ENCODE measurements at places on chromosomes 5 and 9.

GRCh38 chr5:96873449-96873848, 2.9 kb upstream of the ERAP2 start:
- DNase-seq, result no peak

DNA sequence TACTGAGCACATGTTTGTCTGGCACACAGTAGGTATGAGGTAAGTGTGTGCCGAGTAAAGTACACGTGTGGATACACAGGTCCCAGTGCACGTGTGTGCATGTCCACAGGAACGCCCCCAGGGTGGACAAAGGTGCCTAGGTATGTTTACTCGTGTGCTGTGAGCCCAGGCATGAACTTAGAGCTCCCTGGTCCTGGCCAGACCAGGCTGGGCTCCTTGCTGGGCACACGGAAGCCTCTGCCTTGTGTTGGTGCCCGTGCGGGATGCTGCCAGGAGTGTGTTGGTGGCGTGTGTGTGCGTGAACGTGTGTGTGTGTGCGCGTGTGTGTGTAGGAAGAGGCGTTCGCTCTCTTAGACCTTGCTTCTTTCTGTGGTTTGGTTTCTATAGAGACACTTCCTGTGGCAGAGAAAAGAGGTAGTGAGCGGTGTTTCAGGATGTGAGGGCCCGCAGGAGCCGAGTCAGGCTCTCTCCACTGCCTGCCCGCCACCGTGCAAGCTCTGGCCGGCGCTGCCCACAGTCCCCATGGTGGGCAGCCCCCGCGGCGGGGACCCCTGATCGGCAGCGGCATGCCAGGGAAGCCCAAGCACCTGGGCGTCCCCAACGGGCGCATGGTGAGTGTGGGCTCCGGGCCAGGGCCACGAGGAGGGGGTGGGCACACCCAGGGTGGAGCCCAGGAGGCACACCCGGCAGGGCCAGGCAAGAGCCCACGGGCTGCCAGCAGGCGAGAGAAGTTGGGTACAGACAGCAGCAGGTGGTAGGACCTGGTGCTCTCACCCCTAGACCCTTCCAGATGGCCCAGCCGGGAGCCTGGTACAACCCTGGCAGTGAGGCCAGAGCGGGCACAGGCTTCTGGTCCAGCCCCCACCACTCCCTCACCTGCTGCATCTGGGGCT, at the start of gene RGS14:
Gene RGS14, plus strand, starts transcription at position 466 of the 893 bp plus-strand sequence. Its CDS starts 101 bp downstream, at position 567.
- no peak for DNase-seq

DNA sequence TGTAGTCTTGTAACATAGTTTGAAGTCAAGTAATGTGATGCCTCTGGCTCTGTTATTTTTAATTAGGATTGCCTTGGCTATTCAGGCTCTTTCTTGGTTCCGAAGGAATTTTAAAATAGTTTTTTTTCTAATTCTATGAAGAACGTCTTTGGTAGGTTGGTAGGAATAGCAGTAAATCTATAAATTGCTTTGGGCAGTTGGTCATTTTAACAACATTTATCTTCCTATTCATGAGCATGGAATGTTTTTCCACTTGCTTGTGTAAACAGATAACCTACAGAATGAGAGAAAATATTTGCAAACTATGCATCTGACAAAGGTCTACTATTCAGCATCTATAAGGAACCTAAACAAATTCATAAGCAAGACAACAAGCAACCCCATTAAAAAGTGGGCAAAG, 173.2 kb upstream of the TRPC7 start:
- no peak for DNase-seq

GRCh38 chr5:140372971-140373487, 13.0 kb downstream of the SLC4A9 start:
- DNase-seq, result peak; percentile 64

DNA sequence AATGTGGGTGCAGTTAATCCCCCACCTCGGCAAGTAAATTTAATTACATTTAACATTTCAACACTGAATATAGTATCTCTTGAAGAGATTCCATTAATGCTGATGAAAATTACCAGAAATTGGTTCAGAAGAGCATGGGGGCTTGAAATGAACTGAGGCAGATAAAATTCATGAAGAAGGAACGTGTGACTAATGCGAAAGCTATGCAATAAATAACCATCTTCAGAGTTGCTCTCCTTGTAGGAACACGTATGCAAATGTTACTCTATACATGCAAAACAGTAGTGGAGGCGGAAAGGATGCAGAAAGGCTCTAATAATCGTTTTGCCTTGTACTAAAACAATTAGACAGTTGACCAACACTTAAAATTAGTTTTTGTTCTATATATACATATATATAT, 320.2 kb downstream of the CTNND2 start:
- no peak for DNase-seq

GRCh38 chr5:125411071-125411743, 664.8 kb upstream of the ZNF608 start:
- no peak for DNase-seq

GRCh38 chr9:111037708-111038330, 451 bp downstream of the LPAR1 start:
- DNase-seq, result peak; percentile 47

GRCh38 chr9:127308652-127309434, 44.3 kb downstream of the GARNL3 start:
- DNase-seq, result no peak

DNA sequence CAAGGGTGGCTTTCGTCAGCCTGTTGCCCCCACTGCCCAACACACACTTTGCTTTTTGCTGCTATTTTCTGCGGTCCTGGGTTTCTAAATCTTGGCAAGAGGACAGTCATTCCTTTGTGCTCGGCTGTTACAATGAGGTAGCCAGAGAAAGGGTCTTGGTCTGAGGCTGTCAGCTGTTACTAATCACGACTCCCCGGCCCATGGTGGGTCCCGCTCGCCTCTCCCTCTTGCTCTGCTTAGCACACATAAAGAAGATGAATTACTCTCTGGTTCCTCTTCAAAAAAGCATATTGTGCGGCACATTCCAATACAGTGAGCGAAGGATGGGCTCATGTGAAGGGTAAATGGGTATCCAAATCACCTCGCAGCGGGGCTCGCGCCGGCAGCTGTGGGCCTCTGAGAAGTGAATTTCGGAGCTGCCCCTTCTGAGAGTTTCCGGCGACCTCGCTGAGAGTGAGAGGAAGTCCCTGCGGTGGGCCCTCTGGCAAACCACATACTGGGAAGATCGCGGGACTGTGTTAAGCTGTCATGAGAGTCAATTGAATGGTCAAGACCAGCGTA, 56.0 kb downstream of the SLC1A3 start:
- DNase-seq, result no peak

DNA sequence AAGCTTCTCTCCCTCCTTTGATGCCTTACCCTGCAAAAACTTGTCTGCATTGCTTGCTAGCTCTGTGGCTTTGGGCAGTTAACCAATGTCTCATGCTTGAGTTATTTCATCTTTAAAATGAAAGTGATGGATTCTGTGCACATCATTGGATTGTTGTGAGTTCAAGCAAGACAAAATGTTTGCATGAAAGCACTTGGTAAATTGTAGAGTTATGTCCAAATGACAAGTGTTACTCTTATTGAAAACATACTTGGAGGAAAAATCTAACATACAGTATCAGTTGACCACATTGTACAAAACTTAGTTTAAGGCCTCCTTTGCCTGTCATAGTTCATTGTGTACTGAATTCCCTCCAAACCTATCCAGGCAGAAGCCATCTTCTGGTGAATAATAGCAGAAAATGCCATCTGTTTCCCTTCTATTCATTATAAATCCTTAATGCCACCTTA, 30.0 kb downstream of the TGFBR1 start:
- no peak for DNase-seq

DNA sequence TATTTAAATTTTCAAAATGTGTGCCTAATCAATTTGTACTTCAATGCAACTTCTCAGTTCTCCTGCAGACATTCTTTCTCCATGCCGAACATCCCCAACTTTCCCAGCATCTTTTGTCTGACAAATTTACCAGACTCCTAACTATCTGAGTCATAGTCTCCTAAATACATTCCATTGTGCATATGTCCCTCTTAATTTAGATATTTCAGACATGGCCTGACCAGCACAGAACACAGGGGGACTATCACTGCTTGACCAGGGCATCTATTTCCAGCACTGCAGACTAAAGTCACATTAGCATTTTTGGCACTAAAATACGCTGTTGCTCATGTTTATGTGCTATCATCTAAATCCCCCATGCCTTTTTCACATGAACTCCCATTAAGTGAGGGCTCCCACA, 71.9 kb downstream of the ITGA1 start:
- no peak for DNase-seq

- no peak for DNase-seq
Measured at GRCh38 chr5:66897356-66897755, 299.2 kb downstream of the CD180 start.

DNA sequence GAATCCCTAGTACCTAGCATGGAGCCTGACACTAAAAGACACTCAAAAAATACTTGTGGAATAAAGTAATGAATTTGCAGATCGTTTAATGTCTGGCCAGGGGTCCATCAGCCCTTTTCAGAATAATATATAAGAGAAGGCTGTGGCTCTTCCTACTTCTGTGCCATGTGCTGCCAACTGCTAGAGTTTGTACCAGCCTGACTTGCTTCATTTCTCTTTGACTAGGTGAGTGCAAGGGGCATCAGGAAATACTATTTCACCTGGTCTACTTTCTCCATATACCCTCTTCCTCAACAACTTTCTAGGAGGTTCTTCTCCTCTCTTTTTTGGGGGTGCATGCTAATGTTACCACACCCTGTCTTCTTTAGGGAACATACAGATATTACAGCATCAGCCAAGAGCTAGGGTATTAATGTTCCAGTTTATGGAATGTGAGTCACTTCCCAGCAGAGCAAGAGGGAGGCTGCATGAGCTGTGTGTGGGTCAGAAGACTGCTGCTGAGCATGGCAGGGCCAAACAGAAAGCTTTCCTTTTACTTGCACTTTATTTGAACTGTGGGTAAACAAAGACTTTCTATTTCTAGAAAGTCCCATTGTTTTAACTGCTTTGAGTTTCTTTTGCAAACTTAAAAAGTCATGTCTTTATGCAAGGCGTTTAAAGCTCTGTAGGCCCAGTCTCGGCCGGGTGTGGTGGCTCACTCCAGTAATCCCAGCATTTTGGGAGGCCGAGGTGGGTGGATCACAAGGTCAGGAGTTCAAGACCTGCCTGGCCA, 158.9 kb downstream of the ADAMTSL1 start:
- no peak for DNase-seq

DNA sequence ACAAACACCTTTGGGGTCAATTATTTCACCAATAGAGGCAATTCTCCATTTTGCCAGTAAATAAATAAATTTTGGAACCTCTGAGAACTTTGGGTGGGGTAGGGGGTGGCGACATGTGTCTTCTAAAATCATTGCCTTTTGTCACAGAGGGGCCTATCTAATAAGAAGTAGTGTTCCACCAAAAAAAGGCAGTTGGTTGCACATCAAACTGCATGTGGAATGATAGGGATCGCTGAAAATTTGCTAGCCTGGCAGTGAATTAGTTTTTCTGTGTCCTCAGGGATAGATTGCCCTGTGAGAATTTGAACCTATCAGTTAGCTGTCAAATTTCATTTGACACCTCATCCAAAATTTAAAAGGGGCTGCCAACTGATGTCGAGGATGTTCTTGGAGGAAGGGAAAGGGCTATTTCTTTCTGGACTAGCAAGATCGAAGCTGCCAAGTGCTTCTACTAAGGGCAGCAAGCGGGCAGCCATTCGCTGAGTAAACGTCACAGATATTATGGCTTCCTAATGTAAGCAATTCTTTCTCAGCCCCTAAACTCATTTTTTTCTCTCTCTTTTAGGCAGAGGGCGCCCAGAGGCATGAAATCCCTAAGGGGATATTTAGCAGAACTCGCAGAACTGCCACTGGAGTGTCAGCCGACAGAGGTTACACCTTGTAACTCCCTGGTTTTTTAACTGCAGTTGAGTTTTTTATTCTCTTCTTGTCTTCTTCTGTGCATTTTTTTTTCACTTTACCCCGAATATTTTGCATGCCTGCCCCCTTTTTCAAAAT, 2208.1 kb upstream of the WWC1 start:
- no peak for DNase-seq

DNA sequence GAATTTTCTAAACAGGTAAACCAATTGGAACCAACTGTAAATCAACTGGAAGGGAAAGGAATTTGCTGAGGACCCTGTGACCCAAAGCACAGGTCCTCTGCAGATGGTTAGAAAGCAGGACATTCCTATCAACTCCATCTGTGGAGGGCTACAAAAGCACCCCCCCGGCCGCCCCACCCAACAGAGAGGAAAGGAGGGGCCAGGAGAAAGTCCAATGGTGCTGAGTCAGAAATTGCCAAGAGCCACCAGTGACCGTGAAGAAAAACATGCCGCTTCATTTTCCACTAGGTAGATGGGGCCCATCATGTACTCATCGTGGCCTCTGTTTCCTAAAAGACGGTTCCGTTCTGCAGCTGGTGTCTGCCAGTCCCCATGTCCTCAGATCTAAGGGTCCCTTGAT, 66.3 kb downstream of the RAPGEF1 start:
- DNase-seq, result no peak

GRCh38 chr9:14529629-14530028, 163.6 kb downstream of the ZDHHC21 start:
- DNase-seq, result no peak

DNA sequence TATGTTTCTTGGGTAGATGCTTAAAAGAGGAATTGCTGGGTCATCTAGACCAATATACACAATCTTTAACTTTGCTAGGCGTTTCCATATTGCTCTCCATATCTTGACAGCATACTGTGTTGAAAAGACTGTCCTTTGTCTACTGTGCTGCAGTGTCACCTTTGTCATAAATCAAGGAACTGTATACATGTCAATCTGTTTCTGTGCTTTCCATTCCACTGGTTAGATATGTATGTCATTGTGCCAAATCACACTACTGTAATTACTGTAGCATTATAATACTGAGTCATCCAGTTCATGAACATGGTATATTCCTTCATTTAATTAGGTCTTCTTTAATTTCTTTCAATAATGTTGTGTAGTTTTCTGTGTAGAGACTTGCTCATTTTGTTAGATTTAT, 149.7 kb upstream of the RASGRF2 start:
- DNase-seq, result no peak

DNA sequence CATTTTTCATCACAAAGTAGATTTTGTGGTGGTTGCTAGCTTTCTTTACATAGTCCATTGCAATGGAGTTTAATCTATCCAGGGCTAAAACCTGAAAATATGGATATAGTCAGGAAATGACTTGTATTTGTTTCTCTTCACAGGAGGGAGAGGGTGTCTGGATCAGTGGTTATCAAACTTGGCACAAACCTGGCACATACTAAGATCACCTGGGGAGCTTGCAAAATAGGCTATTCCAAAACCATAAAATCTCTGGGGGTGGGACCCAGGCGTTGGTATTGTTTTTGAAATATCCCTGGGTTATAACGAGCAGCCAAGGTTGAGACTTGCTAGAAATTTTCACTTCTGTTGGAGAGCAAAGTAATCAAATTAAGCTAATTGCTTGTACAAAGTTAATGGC, 179.9 kb downstream of the PCSK1 start:
- DNase-seq, result no peak

GRCh38 chr9:121359351-121360294, 10.4 kb downstream of the STOM start:
- DNase-seq, result no peak

- no peak for DNase-seq
Measured at GRCh38 chr5:153672347-153673090, 182.0 kb downstream of the GRIA1 start.
